Ovary (tissue), 10 donors: ENCODE measurements at places on chromosomes 1 and 21.

DNA sequence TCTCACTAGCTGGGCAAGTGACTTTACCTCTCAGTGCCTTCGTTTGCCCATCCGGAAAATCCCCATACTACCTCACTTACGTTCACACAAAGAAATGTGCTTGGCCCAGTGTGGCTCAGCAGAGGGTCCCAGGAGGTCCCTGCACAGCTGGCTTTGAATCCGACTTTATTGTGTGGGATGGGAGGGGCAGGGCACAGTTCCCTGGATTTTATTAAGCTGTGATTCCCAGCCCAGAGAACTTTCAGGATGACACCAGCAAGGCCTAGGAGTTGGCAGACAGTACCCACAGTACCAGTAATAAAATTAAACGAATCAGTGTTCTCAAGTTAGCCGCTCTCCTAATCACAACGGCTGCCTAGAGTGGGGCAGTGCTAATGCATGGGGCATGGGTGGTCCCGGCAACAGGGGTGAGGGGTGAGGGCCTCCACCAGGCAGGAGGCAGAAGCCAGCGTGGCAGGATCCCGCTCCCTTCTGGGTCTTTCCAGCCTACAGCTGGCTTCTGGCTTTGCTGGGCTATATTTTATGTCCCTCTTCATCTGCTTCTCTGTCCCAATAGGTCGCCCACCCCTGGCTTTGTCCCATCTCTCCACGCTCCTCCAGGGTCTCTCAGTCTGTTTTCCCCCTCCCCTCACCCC lies 74.9 kb downstream of the VWA5B1 start:
- DNase-seq, result no peak

- DNase-seq, result no peak
These were observed 35.7 kb upstream of the AGL start for GRCh38 chr1:99814373-99814900.

DNA sequence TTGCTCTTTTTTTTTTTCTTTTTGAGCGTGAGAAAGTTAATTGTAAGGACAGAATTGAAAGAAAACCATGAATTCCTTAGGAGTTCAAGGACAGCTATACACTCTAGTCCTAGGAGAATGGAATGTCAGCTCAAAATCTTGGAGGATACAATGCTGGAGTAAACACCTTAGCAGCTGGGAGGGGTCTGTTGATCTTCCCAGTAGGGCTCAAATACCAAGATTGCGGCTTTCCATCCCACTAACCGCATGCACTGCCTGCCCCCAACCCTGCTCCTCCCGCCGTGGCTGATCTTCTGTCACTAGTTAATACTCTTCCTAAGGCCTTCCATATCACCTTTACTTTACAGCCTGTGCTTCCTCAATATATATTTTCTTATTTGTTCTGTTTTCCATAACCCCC lies 2.6 kb upstream of the PDC start:
- DNase-seq, result no peak

DNA sequence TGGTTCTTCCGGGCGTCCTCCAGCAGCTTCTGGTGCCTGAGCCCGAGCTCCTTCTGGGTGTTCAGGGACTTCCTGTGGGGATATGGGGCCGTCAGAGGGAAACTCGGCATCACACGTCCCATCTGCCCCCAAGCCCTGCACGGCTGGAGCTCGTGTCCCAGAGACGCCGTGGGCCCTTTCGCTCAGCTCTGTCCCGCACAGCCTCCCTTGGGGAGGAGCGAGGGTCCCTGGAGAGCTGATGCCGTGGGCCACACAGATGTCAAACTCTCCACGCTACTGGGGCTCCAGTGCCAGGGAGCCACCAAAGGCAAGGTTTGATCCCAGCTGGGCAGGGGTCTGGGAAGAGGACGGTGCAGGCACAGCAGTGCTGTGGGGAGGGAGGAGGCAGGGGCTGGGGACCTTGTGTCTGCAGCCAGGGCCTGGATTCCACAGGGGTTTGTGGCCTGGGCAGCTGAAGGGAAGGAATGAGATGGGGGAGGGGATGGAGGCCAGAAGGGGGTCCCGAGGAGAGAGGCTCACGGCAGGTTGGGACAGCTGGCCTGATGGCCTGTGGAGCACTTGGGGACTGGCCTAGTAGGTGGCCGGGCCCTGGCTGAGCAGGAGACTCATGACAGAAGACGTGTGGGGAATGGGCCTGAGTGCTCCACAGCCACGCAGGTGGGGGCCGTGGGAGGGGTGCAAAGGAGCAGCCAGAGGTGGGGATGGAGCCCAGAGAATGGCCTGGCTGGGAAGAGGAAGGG lies 30.4 kb downstream of the CFAP74 start:
- DNase-seq, result no peak
